ENCODE measurements at places on chromosomes 3 and 15. TPM values are rescaled to one million over a fixed set of nuclear protein-coding genes. Genes with fewer than 3 reads are reported as not detected.

DNA sequence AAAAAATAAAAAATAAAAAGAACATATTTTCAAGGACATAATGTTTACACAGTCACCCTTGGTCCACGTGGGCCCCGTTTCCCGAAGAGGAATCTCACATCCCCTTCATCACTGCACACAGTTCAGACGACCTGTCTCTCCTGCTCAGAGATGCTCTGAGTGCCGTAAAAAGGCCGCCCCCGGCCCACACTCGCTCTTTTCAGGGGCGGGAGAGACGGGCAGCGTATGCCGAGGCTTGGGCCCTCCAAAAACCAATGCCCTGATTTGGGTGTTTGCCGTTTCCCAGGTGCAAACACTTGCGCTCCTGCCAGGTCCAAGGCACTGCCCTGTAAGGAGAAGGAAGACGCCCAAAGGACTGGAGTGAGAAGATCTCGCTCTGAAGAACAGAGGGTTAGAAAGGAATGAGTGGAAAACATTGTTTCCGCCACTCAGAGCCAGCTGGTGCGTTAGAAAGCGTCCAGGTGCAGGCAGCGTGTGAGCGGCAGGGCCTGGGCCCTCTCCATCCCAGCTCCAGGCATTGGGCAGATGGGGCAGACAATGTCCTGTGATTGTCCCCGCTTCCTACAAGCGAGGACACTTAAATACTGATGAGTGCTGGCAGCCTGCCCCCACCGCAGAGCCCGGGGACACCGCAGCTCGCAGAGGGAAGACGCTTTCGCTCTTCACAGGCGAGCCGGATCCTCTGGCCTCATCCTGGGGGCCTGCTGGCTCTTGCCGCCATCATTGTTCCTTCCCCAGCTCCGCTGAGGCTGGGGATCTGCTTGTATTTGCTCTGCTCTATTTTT lies 53.2 kb downstream of the NIPA2 start:
- H3K27ac ChIP-seq: no peak overlapping the region
- no peak for DNase-seq
- H3K4me1 ChIP-seq: no peaks in the 10 kb centered on the region
- H3K4me3 ChIP-seq: no peak overlapping the region
- peaks cover 2% of the 10 kb centered on the region for H3K36me3 ChIP-seq

The C3orf85 gene
- not detected for total RNA-seq

GRCh38 chr3:177646749-177647148 lies 449.5 kb upstream of the TBL1XR1 start:
- H3K36me3 ChIP-seq: no peaks in the 10 kb centered on the region
- no peak for DNase-seq
- H3K4me3 ChIP-seq: no peak overlapping the region

DNA sequence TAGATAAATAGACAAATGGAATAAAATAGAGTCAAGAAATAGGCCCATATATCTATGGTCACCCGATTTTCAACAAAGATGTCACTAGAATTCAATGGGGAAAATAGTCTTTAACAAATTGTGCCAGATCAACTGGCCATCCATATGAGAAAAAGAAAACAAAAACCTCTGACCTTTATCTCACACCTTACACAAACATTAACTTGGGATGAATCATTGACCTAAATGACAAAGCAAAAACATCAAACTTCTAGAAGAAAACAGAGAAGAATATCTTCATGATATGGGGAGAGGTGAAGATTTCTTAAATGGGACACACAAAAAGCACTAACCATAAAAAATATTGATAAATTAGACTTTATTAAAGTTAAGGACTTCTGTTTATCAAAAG lies 31.9 kb downstream of the ITGA11 start:
- H3K27ac ChIP-seq: no peak overlapping the region
- H3K27me3 ChIP-seq: no peaks in the 10 kb centered on the region
- DNase-seq: no peak

The IRAK2 gene
- 7.1 TPM for total RNA-seq

The UACA gene
- 132 TPM for total RNA-seq

The TMEM40 gene
- not detected for total RNA-seq

The CFAP100 gene
- not detected for total RNA-seq

The CDV3 gene
- total RNA-seq: 122 TPM

The RHCG gene
- total RNA-seq: not detected

DNA sequence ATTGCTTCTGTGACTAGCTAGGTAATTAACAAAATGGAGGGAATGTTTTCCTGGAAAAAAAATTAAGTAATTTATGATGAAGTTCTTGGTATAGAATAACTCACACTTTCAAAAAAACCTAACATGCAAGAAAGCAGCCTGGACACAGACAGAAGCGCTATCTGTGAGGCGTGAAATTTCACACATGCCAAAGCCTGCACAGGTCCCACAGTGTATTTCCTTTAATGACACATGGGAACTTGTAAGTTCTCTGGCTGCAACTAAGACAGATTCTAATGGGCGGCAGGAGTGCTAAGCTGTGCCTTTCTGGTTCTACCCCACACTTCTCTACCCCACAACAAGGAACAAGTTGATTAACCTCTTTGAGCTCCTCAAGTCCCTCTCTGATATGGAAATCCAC lies 84.9 kb upstream of the NEO1 start:
- H3K4me1 ChIP-seq: no peaks in the 10 kb centered on the region
- H3K4me3 ChIP-seq: no peak overlapping the region
- DNase-seq: no peak
- H3K27me3 ChIP-seq: no peaks in the 10 kb centered on the region
- H3K27ac ChIP-seq: no peak overlapping the region

The NANOGP8 gene
- 1.5 TPM for total RNA-seq

DNA sequence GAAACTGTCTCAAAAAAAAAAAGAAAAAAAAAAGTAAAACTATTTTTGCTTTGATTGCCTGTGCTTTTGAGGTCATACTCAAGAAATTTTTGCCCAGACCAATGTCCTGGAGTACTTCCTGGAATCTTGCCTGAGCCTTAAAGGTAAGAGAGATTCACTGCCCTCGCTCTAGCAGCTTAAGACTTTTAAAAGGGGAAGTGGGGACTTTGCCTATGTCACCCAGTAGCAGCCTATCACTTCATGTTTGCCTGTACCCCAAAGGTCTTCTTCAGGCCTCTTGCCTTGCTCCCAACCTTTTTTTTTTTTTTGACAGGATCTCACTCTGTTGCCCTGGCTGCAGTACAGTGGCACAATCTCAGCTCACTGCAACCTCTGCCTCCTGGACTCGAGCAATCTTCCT lies 18.9 kb upstream of the GOLGB1 start:
- no peak overlapping the region for H3K27ac ChIP-seq
- H3K4me1 ChIP-seq: no peaks in the 10 kb centered on the region
- peaks cover 4% of the 10 kb centered on the region for H3K36me3 ChIP-seq

The CCDC54 gene
- total RNA-seq: not detected

The RMDN3 gene
- 29.1 TPM for total RNA-seq

Measured in aorta (tissue), 5 donors.